Pericardium fibroblast (primary cell): ENCODE measurements at places on chromosomes 12 and 14. TPM values are rescaled to one million over a fixed set of nuclear protein-coding genes. Genes with fewer than 3 reads are reported as not detected.

The RNASE3 gene
- total RNA-seq: not detected in 2 replicates

The ATL1 gene
- 5.7 and 11.8 TPM in 2 replicates for total RNA-seq

The NUAK1 gene
- total RNA-seq: 9.9 and 14.4 TPM in 2 replicates

The CDCA3 gene
- total RNA-seq: 1.0 and 2.6 TPM in 2 replicates

The KLHDC1 gene
- total RNA-seq: 1.2 and 1.6 TPM in 2 replicates

The KLHL33 gene
- total RNA-seq: 0.09 and 0.12 TPM in 2 replicates

The LRCOL1 gene
- not detected in 2 replicates for total RNA-seq

The MYH6 gene
- total RNA-seq: not detected in 2 replicates

The TMEM121 gene
- 8.2 and 11.5 TPM in 2 replicates for total RNA-seq

The OAS1 gene
- total RNA-seq: 1.1 and 2.7 TPM in 2 replicates

The TAS2R31 gene
- 0.35 TPM in 1 of 2 replicates, not detected in the other for total RNA-seq

The SLC35E3 gene
- total RNA-seq: 1.8 and 8.8 TPM in 2 replicates

The PTGR2 gene
- 1.2 and 1.8 TPM in 2 replicates for total RNA-seq

The GRIP1 gene
- total RNA-seq: not detected in 2 replicates

The ZNF839 gene
- 4.9 and 5.0 TPM in 2 replicates for total RNA-seq

The MFAP5 gene
- 126 and 254 TPM in 2 replicates for total RNA-seq

The TEDC1 gene
- total RNA-seq: 3.6 and 6.0 TPM in 2 replicates

The LTA4H gene
- total RNA-seq: 67.4 and 83.3 TPM in 2 replicates

The PLEKHD1 gene
- under 0.01 TPM in 1 of 2 replicates, not detected in the other for total RNA-seq

The PZP gene
- not detected in 2 replicates for total RNA-seq

The RNF212B gene
- not detected in 2 replicates for total RNA-seq

The NPAS3 gene
- 0.35 and 0.51 TPM in 2 replicates for total RNA-seq

The MARK3 gene
- total RNA-seq: 47.8 and 56.7 TPM in 2 replicates

The FOXG1 gene
- 0.17 TPM in 1 of 2 replicates, not detected in the other for total RNA-seq

The CHST11 gene
- total RNA-seq: 12.0 and 14.6 TPM in 2 replicates

The PRH2 gene
- 2.3 TPM in 1 of 2 replicates, not detected in the other for total RNA-seq

The ARHGEF25 gene
- 10.4 and 10.8 TPM in 2 replicates for total RNA-seq

The KLRG1 gene
- total RNA-seq: 0.26 and 1.3 TPM in 2 replicates

The FLVCR2 gene
- 2.1 and 2.2 TPM in 2 replicates for total RNA-seq

The TAMALIN gene
- total RNA-seq: 17.9 and 18.8 TPM in 2 replicates

The B4GALNT1 gene
- total RNA-seq: 0.17 TPM in 1 of 2 replicates, not detected in the other
